ENCODE measurements at places on chromosomes 6 and 20.

DNA sequence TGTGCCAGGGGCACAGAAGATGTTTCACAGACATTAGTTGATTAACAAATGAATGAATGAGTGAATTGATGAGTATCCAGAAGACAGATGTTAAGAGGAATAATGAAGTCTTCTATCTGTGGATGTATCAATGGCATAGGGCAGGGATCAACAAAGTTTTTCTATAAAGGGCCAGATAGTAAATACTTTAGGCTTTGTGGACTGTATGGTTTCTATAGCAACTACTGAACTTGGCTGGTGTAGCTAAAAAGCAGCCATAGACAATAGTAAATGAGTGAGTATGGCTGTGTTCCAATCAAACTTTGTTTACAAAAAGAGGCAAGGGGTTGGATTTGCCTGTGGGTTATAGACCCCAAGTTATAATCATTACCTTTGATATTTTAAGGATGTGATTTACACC, 144.0 kb downstream of the PRL start:
- DNase-seq, result no peak

- peak; percentile 52 for DNase-seq
Measured at GRCh38 chr20:20710443-20711315, 1.8 kb downstream of the RALGAPA2 start.

GRCh38 chr6:10746915-10747250, 722 bp upstream of the TMEM14B start:
- DNase-seq, result no peak

- no peak for DNase-seq
Measured at GRCh38 chr6:143160015-143160414, 99.3 kb downstream of the AIG1 start.

DNA sequence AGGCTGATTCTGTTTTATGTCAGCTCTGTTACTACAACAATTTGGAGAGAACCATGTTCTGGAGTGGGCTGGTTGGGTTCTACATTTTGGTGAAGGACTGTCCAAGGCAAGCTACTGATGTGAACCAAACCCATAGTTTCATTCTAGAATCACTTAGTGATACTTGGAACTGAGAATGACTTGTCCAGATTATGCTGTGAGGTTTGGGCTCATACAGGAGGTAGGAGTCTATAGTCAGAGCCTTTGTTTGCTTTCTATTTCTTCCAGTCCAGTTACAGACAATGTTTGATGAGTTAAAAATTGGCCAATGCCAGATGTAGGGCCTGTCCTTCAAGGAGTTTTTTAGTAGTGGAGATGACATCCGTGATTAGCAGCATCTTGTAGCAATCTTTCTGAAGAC, 97.9 kb downstream of the LRRC1 start:
- DNase-seq, result no peak

DNA sequence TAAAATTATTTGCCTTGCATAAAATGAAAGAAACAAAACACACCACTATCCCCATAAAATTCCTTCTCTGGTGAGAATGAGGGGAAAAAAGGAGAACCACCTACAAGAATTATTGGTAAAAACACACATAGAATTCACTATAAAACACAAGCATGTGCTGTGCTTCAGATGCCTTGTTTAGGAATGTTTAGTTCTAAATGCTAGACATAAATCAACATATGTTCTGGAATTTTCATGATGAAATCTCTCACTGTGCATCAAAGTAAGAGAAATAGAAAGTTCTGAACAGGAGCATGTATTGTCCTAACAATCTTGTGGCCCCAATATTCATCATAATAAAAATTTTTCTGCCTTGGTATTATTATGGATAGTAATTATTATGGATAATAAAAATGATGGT, 111.0 kb downstream of the PLCB4 start:
- DNase-seq, result no peak

GRCh38 chr6:139373154-139373927, 1.1 kb downstream of the CITED2 start:
- peak; percentile 85 for DNase-seq

GRCh38 chr6:169158174-169158573, 95.5 kb downstream of the THBS2 start:
- no peak for DNase-seq

- DNase-seq, result no peak
Measured at GRCh38 chr20:53748176-53748575, 154.5 kb upstream of the ZNF217 start.

DNA sequence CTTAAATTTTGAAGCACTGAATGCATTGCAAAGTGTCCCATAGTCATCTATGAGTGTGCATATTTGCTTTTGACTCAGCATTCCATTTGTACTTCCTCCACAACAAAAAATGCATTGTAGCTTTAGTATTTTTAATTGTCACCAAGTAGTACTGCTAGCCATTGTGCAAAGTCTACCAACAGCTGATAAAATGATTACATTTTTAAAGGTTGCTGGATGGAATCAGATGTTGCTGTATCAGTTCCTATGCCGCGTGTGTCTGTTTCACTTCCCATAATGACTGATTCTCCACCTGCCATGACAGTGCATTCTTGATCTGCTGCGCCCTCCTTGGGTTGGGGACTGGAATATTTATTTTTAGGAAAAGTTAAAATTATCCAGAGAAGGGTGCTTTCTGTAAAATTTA, 41.2 kb downstream of the SLX4IP start:
- DNase-seq, result no peak

DNA sequence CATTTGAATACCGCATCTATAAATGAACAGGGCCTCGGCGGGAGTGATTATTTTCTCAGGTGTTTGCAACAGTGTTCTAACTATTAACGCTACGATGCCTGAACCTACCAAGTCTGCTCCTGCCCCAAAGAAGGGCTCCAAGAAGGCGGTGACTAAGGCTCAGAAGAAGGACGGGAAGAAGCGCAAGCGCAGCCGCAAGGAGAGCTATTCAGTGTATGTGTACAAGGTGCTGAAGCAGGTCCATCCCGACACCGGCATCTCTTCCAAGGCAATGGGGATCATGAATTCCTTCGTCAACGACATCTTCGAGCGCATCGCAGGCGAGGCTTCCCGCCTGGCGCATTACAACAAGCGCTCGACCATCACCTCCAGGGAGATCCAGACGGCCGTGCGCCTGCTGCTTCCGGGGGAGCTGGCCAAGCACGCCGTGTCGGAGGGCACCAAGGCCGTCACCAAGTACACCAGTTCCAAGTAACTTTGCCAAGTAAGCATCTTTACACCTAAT, 70.9 kb downstream of the HFE start:
- DNase-seq, result peak; percentile 91

DNA sequence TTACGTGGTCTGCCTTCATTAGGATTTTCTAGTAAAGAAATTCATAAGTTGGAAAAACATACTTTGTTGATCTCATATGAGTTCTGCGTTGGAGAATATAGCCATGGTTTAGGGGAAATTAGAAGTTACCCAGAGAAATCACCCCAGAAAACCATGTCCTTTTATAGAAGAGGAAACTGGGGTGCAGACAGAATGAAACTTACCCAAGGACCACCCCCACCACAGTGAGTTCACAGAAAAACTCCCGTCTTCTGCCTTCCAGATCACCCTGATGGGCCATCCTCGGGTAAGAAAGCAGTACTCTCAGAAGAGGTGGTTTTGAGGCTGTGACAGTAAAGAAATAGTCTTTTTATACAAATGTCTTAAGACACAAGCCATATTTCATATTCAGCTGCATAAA, 25.1 kb upstream of the MAFB start:
- no peak for DNase-seq

GRCh38 chr6:145233955-145234354, 501.4 kb downstream of the EPM2A start:
- DNase-seq, result no peak

- no peak for DNase-seq
Measured at GRCh38 chr6:143227675-143228074, 167.0 kb downstream of the AIG1 start.

DNA sequence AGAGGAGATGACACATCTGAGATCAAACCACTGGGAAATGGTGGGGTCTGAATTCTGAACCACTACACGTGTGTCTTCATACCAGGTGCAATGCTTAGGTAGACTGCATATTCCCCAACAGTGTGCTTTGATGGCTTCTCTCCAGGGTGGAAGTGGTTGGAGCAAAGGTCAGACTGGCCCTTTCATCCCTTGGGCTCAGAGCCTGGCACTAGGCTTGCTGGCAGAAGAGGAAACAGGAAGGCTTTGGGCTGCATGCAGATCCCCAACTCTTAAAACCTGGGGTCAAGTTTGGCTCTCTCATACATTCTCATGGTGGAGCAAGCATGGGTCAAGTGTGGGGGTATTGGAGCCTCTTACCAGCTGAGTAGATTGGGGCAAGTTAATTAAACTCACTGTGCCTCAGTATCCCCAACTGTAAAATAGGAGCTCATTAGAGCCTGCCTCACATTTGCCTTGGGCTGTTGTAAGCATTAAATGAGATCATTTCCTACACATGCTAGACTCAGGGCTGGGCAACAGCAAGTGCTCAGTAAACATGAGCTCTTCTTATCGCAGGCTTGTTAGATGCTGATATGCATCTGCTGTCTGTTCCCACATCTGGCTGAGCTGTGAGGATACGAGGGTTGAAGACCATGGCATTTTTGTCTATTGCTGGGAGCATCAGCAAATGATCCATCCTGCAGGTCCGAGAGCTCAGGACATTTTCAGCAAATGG, 51.6 kb upstream of the FAM83D start:
- no peak for DNase-seq

GRCh38 chr20:51393571-51393970, 148.9 kb downstream of the NFATC2 start:
- no peak for DNase-seq

GRCh38 chr6:45706319-45706718, 309.3 kb downstream of the CLIC5 start:
- no peak for DNase-seq

DNA sequence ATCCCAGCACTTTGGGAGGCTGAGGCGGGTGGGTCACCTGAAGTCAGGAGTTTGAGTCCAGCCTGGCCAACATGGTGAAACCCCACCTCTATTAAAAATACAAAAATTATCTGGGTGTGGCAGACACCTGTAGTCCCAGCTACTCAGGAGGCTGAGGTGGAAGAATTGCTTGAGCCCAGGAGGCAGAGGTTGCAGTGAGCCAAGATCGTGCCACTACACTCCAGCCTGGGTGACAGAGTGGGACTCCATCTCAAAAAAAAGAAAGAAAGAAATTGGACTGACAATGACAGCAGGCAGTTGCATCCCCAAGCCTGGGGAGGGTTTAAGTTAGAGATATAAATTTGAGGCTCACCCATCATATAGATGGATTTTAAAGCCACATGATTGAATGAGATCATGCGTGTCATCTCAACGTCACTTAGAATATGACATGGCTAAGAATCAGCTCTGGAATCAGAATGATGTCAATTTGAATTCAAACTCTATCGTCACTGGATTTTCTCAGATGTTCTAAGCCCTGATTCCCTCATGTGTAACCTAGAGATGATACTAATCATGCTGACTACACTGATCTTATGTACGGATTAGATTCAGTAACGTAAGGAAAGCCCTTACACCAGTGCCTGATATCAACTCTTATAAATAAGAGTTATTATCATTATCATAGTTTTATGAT, 534.0 kb upstream of the JARID2 start:
- no peak for DNase-seq

GRCh38 chr6:100452998-100453397, 11.7 kb downstream of the SIM1 start:
- no peak for DNase-seq

- DNase-seq, result no peak
Measured at GRCh38 chr20:45283551-45284057, 23.0 kb upstream of the RBPJL start.

DNA sequence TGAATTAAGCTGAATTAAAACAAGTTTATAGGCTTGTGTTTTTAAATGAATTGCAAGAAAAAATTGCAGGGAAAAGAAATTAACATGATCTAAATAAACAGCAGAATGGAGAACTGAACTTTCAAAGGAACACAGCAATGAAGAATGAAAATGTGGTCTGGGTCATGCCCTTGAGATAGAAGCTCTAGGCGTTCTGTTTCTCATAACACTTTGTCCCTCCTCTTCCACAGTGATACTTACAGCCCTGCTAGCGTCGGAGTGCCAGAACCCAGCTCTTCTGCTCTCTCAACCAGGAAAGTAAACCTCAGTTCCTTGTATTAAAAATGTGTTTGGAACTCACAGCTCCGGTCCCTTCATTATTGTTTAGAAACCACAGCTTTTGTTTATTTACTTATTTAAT, 11.4 kb downstream of the HMGCLL1 start:
- no peak for DNase-seq

DNA sequence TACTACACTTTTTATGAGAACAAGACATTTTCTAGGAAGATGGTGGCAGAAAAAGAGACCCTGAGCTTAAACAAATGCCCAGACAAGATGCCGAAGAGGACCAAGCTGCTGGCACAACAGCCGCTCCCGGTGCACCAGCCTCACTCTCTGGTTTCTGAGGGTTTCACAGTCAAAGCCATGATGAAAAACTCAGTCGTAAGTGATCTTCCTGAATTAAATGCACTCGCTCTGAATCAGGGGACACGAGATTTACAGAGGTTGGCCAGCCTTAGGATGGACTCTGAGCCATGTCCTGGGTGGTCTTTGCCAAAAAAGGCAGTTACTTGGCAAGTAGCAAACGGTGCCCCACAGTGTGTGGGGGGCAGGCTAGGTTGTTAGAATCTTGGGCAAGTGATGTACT, 423 bp downstream of the PACRG start:
- no peak for DNase-seq

- DNase-seq, result no peak
Measured at GRCh38 chr6:104031346-104031745, 828.4 kb downstream of the HACE1 start.

All from stimulated activated naive CD8-positive, alpha-beta T cell treated with anti-CD3 and anti-CD28 coated beads, Interleukin-15, amount 100 ng/mL, for 72 hours (primary cell).